ENCODE measurements at places on chromosomes 6 and 20.

DNA sequence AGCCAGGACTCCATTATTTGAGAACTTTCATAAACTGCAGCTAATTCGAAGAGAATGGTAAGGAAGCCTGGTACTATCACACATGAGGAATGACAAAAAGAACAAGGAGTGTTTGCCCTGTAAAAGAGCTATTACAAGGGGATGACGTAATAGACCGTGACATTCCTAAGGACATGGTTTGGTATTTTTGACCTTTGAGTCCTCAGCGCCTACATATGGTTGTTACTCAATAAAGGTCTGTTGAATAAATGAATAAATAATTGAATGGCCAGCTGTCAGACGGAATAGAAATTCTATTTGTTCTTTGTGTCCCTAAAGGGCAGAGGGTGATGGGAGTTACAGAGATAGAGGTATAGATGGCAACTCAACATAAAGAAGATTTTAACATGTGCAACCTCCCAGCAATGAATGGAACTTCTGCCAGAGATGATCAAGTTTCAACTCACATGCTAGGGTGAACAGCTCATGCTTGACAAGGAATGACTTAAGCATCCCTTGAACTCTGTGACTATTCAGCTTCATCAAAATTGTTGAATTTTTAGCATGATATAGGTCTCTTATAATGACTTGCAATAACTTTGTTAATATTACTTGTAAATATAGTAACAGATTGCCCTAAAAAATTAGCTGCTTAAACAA is 115.4 kb downstream of the TENT5A start:
- DNase-seq = no peak

- no peak for DNase-seq
These were observed 94.9 kb upstream of the ADGRF1 start for GRCh38 chr6:47137073-47137472.

- no peak for DNase-seq
These were observed 21.5 kb upstream of the TAF4 start for GRCh38 chr20:62087227-62087626.

- DNase-seq = no peak
These were observed 158.9 kb upstream of the OLIG3 start for GRCh38 chr6:137652961-137653705.

DNA sequence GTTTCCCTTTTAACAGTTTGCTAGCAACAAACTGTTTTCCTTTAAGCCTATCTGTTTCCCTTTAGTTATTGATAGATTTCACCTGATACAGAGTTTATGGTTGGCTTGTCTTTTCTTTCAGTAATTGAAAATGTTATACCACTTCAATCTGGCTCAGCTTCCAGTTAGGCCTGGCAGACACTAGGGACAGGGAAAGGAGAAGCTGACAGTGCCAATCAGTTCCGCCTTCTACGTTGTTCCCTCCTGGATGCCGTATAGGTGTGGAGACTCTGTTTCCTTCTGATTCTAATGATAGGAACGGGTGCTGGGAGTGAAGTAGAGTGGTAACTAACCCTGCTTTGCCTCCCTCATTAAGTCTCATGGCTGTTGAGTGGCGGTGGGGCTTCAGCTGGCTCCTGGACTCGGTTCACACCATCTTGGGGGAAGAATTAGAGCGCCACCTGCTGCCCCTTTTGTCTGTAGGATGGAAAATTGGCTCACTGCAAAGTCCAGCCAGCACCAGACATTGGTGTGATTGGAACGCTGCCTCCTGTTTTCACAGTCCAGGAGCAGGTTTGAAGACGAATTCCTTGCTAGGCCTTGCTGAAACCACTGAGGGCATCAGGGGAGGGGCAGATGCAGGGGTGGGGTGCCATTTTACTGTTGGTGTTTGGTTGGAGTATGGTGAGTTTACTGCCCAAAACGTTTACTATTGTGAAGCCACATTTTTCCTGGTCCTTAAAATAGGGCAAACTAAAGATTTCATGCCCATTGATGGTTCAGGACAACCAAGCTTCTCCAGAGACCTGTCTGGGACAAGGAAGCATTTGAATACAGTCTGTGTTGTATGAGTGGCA is 1729.5 kb downstream of the GRIK2 start:
- DNase-seq = no peak

DNA sequence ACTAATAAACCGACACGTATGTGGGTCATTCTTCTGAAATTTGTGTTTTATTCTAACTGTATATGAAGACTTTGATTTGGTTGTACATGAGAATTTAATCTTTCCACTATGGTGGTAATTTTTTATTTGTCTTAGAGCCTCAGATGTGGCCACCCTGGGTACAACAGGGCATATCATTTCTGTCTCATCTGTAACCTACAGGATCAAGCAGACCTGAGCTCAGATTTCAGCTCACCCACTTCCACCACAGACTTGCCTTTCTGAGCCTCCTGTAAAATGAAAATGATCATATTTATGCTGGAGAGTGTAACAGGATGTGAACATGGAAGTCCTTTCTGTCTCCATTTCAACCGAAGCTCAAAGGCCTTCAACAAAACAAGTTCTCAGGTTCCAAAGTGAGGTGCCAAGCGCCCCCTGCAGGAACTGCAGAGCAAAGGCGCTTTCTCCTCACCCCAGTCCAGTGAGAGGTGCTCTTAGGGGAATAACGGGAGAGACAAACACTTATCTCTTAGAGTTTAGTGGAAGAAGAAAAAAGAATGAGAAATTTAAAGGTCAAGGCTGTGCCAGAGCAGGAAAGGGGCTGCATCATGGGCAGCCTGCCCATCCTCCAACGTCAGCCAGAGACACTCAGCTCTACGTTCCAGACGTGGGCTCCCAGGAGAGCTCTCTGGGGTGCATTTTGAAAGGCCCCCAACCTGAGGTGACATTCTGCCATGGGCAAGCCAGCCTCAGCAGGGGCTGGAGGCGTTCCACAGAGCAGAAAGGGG is 23.0 kb upstream of the CD24 start:
- no peak for DNase-seq

GRCh38 chr20:54133434-54134427 is 40.1 kb downstream of the CYP24A1 start:
- DNase-seq = no peak

DNA sequence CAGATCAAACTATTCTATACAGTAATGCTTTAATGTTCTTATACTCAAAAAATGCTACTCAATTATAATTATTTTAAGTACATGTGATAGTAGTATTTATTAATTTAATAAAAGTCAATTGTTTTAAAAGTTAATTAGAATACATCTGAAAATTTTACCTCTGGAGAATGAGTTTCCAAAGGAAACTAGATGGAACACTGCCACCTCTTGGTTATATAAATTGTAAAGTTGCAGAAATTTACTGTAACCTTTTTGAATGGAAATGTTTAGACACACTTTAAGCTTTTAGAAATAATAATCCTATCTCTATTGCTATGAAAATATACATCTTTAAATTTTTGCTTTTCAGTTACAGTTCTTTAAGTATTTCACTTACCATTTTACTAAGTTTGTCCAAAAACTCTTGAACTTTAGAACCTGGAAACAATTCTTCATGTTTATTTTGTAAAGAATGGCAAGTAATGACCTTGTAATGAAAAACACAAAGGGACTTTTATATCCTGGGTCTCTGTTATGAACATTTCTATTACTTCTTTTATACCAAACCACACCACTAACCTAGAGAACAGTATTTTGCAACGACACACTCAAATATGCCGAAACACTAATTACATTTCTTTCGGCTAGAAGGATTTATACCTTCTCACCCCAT is 10.9 kb upstream of the BMP5 start:
- no peak for DNase-seq

DNA sequence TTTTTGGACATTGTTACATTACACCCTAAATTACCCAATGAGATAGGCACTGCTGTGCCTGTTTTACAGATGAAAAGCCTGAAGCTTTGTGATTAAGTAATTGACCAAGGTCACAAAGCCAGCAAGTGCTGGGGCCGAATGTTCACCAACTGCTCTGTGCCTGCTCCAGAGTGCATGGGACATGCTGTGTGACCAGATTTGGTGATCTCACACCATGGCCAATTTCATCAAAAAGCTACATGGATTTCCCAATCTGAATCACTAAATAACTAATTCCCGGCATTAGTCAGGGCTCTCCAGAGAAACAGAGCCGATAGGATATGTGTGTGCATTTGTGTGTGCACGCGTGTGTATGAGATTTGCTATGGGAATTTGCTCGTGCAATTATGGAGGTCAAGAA is 228.3 kb upstream of the ECI2 start:
- no peak for DNase-seq

- DNase-seq = no peak
These were observed 7.4 kb upstream of the PCK1 start for GRCh38 chr20:57553376-57554018.

DNA sequence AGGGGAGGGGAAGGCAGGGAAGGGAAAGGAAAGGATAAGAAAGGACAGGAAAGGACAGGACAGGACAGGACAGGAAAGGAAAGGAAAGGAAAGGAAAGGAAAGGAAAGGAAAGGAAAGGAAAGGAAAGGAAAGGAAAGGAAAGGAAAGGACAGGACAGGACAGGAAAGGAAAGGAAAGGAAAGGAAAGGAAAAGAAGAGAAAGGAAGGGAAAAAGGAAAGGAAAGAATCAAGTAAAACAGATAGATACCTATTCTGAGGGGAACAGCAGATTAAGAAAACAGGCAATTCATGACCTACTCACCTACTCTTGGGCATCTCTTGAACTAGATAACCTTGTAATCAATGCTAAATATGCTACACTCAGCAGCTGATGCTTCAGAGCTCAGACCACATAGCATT is 265.4 kb downstream of the SYNE1 start:
- no peak for DNase-seq

- no peak for DNase-seq
These were observed 585.7 kb upstream of the MARCKS start for GRCh38 chr6:113271437-113271836.

DNA sequence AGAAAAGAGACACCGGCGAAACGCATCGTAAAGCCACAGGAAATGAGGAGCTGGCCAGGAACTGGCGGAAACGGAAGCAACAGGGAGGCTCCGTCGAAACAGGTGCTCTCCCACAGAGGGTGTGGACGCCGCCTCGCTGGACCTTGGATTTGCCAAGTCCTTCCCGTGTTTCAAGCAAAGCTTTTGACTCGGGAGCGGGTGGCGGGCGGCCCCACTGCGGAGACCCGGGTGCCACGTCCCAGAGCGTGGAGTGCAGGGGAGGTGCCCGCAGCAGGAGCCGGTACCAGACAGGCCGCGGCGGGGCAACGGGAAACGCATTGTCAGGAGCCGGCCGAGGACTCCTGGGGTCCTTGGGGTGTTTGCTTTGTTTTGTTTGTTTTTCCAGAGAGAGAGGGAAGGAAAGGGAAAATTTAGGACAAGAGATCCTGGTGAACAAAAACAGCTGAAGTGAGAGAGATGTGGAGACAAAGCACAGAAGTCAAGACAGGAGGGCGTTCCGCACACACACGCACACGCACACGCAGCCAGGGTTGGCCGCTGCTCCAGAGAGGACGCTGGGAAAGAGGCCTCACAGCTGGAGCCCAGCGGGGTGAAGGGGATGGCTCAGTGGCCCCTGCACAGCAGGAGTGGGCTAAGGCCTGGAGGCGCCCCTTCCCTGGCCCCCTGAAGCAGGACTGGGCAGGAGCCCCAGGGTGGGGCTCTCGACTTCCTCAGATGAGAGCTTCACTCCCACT is 50.9 kb upstream of the CHRNA4 start:
- DNase-seq = no peak

DNA sequence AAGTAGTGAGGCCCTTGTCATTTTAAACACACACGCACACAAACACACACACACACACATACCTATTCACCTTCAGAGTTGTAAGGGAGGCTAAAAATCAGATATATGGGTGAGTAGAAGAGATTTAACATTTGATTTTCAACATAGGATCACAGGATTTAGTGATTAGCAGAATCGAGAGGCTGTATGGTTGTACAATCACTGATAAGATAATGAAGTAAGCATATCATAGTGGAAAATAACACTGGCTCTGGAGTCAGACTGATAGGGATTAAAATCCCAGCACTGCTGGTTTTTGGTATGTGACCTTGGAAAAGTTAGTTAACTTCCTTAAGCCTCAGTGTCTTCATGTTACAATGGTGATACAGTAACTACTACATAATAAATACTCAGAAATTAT is 40.8 kb downstream of the RNF217 start:
- no peak for DNase-seq

- no peak for DNase-seq
These were observed 71.7 kb upstream of the GTSF1L start for GRCh38 chr20:43798291-43799149.

DNA sequence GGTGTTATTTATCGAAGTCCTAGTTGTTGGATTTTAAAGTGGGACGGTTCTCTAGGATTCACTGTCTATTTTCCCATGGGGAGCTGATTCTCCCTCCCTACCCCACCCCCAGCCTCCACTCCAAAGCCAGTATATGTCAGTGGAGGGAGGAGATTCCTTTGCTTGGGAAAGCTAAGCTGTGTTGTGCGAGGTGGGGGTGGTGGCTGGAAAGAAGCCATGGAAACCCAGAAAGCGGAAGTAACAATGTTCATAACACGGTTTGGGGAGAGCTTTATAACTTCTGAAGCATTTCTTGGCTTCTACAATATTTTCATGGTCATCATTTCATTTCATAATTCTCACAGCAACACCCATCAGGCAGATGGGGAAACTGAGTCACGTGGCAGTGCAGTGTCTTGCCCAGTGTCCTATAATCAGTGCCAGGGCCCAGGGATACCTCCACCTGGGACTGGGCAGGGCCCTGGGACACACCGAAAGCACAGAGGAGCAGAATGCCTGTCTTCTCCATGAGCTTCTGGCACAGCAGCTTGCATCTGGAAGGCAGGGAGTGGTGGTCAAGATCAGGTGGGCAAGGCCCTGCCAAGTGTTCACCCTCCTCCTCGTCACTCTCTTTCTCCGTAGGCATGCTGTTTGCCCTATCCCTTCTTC is 4.5 kb downstream of the SUN5 start:
- no peak for DNase-seq

DNA sequence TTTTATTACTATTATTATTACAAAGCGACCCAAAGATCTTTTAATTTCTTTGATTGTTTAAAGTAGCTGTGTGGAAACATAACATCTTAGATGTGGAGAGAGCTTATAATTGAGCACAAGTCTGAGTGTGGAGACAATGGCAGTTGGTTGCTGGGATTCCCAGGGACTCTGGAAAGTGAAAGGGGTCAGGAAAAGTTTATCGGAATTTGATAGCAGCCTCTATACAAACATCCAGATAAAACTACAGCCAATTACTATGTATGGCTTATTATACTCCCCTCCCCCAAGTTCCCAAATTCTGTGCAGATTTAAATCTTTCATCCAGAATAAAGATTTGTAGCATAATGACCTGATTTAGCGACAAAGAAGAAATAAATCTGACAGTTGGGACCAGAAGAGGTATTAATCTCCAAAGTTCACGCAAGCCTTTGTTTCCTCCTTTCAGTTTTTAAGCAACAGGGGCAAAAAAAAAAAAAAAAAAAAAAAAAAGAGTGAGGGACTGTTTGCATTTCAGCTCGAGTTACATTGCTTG is 121.4 kb upstream of the MAP3K7 start:
- DNase-seq = no peak

- no peak for DNase-seq
These were observed 18.6 kb downstream of the PRKN start for GRCh38 chr6:162708971-162709370.

- DNase-seq = no peak
These were observed 287.5 kb downstream of the LRFN2 start for GRCh38 chr6:40299681-40300080.

- no peak for DNase-seq
These were observed 64.0 kb upstream of the KCNK16 start for GRCh38 chr6:39386487-39386886.

- DNase-seq = no peak
These were observed 20.8 kb upstream of the SNRPB2 start for GRCh38 chr20:16709017-16709416.
